ENCODE measurements at places on chromosomes 5 and 9. TPM values are rescaled to one million over a fixed set of nuclear protein-coding genes. Genes with fewer than 3 reads are reported as not detected.

Gene GRM6
- total RNA-seq, result not detected

Gene ELL2
- 132 TPM for total RNA-seq

Gene EGR1
- 45.4 TPM for total RNA-seq

Gene STOM
- 246 TPM for total RNA-seq

Gene TMEFF1
- total RNA-seq, result 0.21 TPM

Data from nasal cavity respiratory epithelium epithelial cell of viscerocranial mucosa (primary cell).